ENCODE measurements at places on chromosomes 11 and 22.

GRCh38 chr11:122089111-122089510, 26.9 kb downstream of the BLID start:
- DNase-seq: no peak

GRCh38 chr11:102883141-102883540, 8.4 kb upstream of the MMP12 start:
- DNase-seq: no peak

- DNase-seq: no peak
These were observed 38.5 kb upstream of the NFRKB start for GRCh38 chr11:129933891-129934290.

DNA sequence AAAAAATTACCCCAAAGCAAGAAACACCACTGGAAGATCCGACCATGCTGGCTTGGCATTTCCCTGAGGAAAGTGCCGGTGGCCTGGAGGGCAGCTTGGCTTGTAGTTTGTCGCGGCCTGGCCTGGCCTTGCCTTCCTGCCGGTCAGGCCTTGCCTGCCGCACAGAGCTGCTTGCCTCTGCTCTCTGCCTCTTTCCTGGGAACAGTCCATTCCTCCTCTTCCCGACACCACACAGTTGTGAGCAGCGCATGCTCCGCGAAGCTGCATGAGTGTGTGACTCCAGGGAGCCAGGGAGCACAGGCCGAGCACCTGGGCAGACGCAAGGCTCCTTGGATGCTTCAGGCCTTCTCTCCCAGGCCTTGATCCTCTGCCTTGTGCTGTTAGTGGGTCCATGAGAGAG, 19.8 kb downstream of the CTTN start:
- no peak for DNase-seq

DNA sequence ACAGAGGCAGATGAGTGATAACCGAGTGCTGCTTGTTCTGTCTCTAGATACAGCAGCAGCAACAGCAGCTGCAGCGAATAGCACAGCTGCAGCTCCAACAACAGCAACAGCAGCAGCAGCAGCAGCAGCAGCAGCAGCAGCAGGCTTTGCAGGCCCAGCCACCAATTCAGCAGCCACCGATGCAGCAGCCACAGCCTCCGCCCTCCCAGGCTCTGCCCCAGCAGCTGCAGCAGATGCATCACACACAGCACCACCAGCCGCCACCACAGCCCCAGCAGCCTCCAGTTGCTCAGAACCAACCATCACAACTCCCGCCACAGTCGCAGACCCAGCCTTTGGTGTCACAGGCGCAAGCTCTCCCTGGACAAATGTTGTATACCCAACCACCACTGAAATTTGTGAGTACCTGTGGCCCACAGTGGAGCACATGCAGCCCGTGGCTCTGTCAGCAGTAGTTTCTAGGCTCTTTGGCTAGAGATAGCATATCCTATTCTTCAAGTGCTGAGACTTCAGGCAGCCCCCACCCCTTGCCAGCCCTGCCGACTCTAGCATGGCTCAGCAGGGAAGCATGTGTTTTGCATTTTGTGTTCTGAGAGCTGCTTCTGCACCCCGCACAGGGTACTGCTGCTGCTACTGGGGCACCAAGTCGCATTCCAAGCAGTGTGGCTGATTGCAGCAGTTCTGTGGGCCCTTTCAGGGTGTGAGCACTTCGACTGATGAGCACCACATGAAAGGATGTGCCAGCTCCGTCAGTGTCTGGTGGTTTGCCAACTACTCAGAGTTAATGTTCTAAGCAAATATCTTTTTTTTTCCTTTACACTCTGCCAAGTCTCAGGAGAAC, 59.2 kb downstream of the MED15 start:
- DNase-seq: peak; percentile 32

- no peak for DNase-seq
These were observed 10.8 kb upstream of the TPP1 start for GRCh38 chr11:6629892-6630631.

GRCh38 chr11:70430671-70431574, 32.6 kb downstream of the CTTN start:
- DNase-seq: no peak

DNA sequence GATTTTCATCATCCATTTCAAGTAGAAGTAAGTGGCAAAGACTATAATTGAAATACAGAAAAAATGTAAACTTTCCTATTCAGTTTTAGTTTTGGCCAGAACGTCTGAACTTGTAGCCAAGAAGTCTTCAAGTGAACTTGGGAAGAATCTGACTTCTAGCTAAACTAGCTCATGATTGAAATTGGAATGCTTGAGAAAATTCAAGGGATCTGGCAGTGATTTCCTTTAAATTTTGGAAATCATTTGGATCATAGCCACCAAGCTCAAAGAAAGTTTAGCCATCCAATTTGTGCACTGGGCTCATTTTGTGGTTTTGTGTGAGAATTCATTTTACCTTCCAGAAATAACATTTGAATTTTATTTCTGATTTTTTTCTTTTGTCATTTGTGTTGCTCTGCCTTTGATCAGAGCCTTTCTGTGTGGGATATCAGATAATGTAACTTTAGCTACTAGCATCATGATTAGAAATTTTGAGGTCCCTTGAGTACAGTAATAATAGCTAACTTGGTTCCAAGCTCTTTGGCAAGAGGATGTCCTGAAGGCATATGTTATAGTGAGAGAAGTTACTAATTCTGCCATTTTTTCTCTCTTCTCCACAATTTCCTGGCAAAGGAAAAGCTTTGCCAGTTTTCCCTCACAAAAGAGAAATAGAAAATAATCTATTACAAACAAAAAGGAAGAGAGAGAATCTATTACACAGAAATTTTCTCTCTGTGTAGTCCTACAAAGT, 2123.7 kb upstream of the RAG2 start:
- DNase-seq: no peak

DNA sequence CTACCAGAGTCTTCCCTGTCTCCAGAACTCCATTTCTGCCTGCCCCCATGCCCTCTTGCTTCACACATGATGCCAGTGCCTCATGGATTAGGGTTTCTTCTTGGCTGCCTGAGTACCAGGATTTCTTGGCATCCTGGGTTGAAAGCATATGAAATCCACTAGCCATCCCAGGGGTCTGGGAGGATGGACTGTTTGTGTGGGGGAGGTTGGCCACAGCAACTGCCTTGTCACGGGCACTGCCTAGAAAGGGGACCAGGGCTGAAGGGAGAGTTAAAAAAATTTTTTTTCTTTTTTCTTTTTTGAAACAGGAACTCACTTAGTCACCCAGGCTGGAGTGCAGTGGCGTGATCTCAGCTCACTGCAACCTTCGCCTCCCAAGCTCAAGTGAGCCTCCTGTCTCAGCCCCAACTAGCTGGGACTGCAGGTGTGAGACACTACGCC, 4.2 kb downstream of the USP35 start:
- DNase-seq: no peak

DNA sequence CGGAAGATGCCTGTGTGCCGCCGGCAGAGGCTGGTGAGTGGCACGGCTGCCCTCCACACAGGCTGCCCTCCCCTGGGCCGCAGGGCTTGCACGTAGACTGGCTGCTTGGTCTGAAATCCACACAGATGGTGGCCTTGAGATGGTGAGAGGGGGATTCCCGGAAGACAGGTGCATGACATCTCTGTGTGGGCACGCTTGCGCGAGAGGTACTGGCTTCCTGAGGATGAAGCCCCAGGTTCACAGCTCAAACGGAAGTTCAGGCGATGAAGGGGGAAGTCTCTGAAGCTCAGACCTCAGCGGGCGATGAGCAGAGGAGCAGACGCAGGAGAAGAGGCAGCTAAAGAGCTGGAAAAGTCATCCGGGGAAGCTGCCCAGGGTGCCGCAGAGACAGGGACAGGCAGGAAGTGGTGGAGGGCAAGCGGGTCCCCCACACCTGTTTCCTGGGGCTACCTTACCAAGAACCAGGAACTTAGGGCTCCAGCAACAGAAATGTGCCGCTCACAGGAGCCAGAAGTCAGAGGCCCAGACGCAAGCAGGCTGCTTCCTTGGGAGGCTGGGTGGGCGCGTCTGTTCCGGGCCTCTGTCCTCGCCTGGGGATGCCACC, 7.2 kb downstream of the CRELD2 start:
- no peak for DNase-seq

GRCh38 chr11:64778223-64778472, 194 bp downstream of the SF1 start:
- DNase-seq: no peak

DNA sequence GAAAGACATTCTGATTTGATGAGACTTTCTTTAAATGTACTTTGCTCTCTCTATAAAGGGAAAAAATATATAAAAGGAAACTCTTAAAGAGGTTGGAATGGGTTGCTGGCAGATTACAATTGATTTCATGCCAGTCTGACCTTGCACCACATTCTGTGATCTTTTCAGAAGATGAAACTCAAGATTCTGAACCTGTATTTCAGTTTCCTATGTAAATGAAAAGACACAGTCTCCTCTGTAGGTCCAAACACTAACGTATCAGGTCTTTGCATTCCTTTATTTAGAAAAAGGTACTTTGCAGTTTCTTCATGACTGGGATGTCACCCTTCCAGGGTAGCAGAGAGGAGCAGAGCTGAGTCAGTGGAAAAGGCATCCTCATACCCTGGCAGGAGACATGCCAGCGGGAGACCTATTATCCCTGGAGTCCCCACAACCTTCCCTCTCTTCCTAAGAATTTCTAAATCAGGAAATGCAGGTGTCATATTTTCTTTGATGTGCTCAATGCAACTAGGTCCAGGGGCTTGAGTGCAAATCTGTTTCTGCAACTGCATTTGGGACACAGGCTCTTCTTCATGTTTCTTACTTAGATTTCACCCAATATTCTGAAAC, 282.6 kb downstream of the CADM1 start:
- no peak for DNase-seq

- DNase-seq: peak; percentile 69
These were observed 14.9 kb upstream of the SLC29A2 start for GRCh38 chr11:66386171-66387069.

DNA sequence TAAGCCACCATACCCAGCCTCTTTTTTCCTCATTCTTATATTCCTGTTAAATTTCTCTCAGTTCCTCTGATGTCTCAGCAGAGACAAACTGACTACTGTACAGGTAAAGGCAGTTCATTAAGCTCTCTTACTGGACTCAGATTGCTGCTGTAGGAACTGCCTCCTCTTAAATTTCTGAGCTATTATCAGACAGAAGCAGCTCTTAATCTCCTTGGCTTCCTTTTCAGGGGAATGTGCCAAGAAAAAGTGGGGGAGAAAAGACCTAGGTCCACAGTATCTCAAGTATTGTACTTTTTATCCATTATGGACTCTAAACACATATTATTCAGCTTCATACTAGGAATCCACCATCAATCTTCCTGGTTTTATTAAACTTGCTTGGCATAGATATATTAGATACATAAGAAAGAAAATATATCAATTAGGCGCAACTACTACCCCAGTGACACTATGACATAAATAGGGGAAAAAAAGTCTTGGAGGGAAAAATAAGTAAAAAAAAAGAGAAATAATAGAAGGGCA, 26.1 kb downstream of the MRTFA start:
- no peak for DNase-seq

GRCh38 chr11:18312012-18312411, 9.9 kb downstream of the HPS5 start:
- no peak for DNase-seq

- no peak for DNase-seq
These were observed 125.6 kb upstream of the VPREB1 start for GRCh38 chr22:22118987-22119386.

DNA sequence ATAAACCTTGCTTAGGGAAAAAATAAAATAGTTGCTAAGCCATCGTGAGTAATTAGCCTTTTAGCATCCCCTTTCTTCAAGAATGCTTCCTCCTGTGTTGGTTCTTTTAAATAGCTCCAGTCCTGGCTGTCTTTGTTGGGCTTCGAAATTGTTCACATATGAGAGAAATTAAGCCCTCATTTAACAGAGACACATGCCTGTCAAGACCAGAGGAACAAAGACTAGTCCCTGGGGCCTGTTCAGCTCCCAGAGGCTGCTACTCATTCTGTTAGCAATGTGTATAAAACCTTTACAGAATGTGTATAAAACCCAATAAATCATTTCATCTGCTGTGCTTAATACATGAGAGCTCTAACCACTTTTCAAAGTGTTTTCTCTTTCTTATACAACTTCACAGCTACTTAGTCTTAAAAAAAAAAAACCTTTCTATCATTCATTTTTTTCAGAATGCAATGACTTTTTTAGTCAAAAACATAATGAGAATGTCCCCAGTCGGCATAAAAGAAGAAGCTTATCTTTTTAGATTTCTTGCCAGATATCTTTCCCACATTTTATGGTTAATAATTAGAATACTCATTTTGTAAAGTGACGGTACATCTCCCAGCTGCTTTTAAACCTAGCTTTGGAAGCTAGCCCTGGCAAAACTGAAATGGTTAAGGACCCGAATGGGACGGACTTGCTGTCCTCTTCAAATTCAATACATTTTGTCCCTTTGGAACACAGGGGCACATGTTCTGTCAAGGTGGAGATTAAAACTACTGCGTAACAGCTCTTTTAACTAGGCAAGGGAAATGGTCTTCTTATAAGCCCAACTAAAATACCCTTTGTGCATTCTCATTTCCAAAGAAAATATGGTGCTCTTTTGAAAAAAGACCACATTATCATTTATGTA, 186.1 kb downstream of the SOX6 start:
- DNase-seq: no peak

All from T1000 (cell line).